ENCODE measurements at places on chromosomes 5 and 9.

DNA sequence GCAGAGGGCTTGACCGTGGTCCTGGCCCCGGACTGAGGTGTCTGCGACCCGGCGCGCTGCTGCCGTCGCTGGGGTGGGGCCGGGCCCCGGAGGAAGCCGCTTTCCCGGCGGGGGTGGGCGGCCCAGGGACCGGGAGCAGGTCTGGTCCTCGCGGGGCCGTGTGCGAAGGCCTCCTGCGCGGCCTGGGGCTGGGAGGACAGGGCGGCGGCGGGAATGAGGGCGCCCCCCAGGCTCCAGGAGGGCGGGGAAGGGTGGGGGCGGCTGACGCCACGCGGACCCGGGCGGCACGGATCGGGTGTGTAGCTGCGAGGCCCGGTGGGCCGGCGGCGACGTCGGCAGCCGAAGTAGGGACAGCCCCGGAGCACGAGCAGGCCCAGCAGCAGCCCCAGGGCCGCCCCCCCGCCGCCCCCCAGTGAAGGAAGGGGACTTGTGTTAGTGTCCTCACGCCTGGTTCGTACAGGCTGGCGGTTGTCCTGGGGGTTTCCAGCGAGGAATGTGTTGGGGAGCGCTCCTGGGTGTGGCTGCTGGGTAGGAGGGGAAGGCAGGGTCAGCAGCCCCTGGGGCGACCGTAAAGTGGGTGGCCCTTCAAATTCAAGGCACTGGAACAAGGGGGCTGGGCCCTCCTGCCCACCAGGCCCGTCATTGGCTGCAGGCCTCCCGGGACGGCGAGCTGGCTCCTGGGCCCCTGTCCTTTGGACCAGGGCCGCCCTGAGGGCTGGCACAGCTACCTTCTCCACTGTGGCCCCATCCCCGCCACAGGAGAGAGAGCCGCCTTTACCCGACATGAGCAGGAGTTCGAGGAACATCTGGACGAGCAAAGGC is 597 bp upstream of the TMEM250 start:
- DNase-seq, result no peak

- no peak for DNase-seq
These were observed 250.8 kb downstream of the SLIT3 start for GRCh38 chr5:169050146-169050571.

- DNase-seq, result no peak
These were observed 10.7 kb downstream of the STK32A start for GRCh38 chr5:147245381-147246165.

- DNase-seq, result no peak
These were observed 48.5 kb downstream of the GARNL3 start for GRCh38 chr9:127313042-127313560.

GRCh38 chr5:17872204-17872603 is 237.9 kb downstream of the TAF11L14 start:
- DNase-seq, result no peak

GRCh38 chr5:141343953-141344463 is 379 bp downstream of the PCDHGA3 start:
- no peak for DNase-seq

DNA sequence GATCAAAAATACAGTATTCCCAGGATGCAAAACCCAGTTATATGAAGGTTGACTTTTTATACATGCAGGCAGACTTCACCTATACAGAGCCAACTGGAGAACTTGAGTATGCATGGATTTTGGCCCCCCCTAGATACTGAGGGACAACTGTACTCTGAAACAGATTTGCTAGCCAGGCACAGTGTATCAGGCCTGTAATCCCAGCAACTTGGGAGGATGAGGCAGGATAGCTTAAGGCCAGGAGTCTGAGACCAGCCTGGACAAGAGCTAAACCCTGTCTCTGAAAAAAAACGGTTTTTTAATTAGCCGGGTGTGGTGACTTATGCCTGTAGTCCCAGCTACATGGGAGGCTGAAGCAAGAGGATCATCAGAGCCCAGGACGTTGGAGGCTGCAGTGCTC is 21.9 kb downstream of the PTBP3 start:
- DNase-seq, result no peak

DNA sequence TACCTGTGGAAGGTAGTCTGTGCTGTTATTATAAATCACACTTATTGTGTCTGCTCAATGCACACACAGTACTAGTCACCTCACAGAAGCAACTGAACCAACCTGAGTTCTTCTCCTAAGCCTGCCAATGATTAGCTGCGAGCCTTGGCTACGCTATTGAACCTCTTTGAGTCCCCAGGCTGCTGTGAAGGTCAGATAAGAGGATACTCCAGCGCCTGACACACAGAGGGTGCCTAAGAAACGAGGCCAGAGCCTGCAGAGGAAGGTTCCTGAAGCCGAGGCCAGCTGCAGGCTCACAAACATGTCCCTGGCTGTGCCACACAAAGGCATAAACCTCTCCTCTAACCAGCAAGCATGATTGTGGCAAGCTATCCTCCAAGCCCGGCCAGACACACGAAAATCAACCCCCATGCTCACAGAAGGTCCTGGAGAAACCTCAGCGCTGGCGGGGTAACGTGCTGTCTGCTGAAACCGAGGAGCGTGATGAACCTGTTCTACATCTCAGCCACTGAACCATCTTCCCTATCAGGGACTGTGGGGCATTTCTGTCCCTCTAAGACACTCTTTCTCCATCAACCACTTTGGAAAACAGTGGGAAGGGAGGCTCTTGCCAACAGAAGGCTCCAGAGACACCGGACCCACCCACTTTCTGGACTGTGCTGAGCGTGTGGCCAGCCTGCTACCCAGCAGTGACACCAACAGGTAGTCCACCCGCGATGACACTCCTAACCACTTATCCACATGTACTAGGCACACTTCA is 53.2 kb upstream of the SLC25A51 start:
- no peak for DNase-seq

DNA sequence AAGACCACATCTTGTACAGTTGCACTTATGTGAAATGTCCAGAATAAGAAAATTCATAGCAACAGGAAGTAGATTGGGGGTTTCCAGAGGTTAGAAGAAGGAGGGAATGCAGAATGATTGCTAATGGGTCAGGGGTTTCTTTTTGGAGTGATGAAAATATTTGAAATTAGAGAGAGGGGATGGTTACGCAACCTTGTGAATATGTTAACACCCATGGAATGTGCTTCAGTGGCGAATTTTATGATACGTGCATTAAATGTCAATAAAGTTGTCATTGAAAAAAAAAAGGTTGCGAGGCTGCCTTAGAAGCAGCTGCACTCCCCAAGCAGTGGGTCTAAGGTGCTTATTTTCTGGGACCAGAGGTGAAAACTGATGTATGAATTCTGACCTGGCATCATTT is 64.4 kb upstream of the SUB1 start:
- DNase-seq, result no peak

GRCh38 chr5:44935871-44936270 is 127.1 kb downstream of the MRPS30 start:
- DNase-seq, result no peak

GRCh38 chr9:85377731-85378289 is 363.9 kb downstream of the AGTPBP1 start:
- DNase-seq, result no peak

- DNase-seq, result no peak
These were observed 262.0 kb upstream of the FBXL7 start for GRCh38 chr5:15238006-15238405.

DNA sequence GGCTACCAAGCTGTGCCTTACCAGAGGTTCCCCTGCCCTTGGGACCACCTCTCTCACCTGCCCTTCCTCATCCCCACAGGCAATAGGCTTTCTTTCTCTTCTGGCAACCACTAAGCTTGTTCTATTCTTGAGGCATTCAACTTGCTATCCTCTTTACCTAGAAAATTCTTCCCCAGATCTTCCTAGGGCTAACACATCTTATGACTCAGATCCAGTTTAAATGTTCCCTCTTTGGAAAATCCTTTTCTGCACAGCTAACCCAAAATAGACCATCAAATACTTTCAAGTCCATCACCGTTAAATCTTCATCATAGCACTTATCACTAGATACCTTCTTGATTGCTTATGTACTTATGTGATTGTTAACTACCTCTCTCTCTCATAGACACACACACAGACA is 93.7 kb downstream of the ENC1 start:
- DNase-seq, result no peak

DNA sequence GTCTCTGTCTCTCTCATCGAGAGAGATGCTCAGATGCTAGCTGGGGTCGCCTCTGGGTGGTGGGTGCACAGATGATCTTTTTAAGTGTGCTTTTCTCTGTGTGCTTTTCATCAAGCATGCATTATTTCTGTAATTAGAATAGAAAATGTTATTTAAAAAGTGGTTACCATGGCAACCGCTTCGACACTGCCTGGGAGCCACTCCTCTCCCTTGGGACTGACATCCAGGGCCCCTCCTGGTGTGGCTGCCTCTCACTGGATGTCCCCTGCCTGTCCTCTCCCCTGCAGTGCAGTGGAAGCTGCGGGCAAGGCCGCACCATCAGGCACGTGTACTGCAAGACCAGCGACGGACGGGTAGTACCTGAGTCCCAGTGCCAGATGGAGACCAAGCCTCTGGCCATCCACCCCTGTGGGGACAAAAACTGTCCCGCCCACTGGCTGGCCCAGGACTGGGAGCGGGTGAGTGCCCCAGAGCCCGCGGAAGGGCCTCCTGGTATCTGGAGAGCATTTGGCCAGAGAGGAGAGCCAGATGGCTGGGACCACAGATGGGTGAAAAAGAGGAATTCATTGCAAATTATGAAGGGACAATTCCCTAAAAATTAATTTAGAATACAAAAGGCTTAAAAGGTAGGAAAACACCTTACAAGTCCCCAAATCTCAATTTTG is 34.7 kb downstream of the ADAMTSL2 start:
- no peak for DNase-seq

GRCh38 chr5:8824371-8824770 is 721.5 kb downstream of the SEMA5A start:
- DNase-seq, result no peak

GRCh38 chr5:128093368-128093767 is 9.8 kb downstream of the SLC12A2 start:
- DNase-seq, result no peak

DNA sequence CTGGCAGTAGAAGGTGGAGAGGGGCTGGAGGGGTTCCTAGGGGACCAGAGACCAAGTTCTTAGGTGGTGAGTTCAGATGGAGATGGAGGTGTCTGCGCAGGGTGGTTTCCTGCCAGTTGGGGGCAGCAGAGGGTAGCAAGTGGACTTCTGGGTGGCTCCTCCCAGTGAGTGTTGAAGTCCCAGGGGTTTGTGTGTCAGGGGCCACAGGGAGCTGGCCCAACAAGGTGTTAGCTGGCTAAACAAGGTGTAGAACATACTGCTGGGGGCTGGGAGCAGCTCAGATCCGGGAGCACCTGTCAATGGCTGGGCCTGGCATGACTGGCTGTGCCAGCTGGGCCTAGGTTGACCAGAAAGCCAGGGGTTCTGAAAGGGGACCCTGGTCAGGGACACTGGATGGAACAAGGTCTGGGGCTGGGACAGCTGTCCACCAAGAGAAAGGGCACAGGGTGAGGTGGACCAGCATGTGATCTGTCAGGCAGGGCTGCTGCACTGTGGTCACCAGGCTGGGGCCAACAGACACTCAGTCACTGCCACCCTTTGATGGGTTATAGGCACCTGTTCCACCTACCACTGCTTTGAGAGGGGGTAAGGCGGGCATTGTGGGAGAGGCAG is 35.6 kb downstream of the DAB2IP start:
- DNase-seq, result peak; percentile 27

GRCh38 chr9:22088717-22089061 is 79.6 kb upstream of the CDKN2B start:
- DNase-seq, result no peak

- DNase-seq, result no peak
These were observed 212.4 kb upstream of the C9orf72 start for GRCh38 chr9:27785714-27786100.

GRCh38 chr5:59553992-59554391 is 339.5 kb downstream of the PDE4D start:
- DNase-seq, result no peak

GRCh38 chr5:110561510-110561909 is 165.0 kb downstream of the TMEM232 start:
- DNase-seq, result no peak

DNA sequence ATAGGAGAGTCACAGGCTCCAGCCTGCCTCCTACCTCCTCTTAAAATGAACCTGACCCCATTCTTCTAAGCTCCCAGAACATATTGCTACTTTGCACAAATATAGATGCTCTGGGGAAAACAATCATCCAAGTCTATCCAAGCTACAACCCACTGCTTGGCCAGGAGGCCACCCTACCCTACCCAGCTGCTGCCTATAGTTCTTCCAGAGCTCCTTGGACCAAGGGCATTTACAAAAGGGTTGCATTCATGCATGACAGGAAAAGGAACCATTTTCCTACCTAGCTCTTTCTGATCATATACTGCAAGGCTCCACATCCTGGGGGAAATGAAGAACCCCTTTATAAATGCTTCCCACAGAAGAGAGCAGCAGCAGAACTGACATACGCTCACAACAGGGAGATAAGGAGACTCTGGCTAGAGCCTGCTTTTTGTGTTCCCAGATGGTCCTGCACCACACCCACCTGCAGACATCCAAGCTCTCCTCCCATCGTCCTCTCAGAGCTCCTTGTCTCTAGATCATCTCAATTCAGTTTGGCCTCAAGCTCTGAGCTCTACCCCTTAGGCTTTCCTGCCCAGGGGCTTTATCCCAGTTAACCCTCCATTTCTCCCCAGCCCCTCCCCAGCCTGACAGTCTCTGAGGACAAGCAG is 185.5 kb downstream of the SPOCK1 start:
- DNase-seq, result no peak

GRCh38 chr9:114718801-114719221 is 36.8 kb upstream of the TEX48 start:
- peak; percentile 42 for DNase-seq

DNA sequence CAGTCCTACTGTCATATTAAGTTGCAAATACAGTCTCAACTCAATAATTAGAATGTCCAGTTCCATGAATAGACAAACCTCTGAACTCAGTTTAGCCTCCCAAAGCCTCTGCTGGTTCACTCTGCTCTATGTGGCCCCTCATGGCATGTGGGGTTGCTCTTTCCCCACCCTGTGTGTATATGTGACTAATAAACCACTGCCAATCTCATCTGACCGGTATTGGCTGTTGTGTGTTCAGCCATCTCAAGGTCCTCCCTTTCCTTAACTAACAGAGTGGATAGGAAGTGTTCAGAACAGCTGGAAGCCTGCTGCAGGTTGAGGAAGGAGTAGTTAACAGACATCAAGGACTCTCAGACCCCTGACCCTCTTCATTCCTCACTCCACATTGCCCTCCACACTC is 55.3 kb downstream of the IL33 start:
- DNase-seq, result no peak

GRCh38 chr5:93924628-93925027 is 183.2 kb upstream of the POU5F2 start:
- no peak for DNase-seq

GRCh38 chr9:107389617-107390071 is 99.9 kb downstream of the KLF4 start:
- no peak for DNase-seq

DNA sequence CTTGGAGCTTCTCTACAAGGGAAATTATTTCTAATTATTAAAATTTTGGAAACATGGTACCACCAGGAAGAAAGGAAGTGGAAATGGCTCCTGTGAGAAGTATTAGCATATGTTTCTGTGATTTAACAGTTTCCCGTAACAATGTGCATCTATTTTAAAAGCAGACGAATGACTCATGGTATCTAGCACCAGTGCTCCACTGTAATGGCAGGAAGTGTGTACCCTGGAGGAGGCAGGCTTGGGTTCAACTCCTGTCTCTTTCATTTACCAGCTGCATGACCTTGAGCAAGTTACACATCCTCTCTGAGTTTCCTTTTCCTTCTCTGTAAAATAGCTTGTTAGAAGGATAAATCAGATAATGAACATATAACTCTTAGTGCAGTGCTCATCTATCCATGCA is 41.0 kb upstream of the ANGPTL2 start:
- DNase-seq, result no peak

All from activated CD8-positive, alpha-beta memory T cell treated with anti-CD3 and anti-CD28 coated beads for 1 hour (primary cell).